ENCODE measurements at places on chromosomes 16 and 17.

GRCh38 chr16:78566397-78567073 lies 467.1 kb downstream of the WWOX start:
- DNase-seq = no peak

DNA sequence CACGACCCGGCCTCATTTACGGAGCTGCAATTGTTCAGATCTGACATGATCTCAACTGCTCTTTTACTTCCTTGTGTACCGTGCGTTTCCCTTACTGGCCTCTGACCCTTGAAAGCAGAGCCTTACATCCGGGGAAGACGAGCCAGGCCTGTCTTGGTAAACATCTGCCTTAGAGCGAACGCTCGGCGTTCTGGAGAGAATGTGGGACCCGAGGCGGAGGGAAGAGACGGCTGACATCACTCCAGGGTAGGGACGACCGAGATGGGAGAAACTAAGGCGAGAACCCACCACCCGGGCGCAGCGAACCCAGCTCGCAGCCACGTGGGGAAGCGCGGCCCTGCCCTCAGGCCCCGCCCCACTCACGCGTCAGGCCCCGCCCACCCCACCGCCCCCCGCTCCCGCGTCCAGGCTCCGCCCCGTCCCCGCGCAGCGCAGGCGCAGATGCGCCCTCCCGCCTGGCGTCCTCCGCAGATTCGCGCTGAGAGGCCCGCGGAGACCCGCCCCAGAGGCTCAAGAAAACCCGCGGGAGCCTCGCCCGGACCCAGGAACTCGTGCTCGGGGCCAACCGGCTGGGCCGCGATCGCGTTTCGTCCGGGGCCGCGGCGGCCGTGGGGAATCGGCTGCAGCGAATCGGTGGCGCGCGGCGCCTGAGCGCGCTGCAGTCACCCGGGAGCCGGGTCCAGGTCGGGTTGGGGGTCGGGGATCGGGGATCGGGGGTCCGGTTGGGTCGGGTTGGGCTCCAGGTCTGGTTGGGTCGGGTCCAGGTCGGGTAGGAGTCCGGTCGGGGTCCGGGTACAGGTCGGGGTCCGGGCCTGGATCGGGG lies at the start of gene TELO2:
Gene TELO2, plus strand, starts transcription at position 438 of the 823 bp plus-strand sequence. CDS start 922 bp downstream, outside the sequence.
- DNase-seq = peak; percentile 70

DNA sequence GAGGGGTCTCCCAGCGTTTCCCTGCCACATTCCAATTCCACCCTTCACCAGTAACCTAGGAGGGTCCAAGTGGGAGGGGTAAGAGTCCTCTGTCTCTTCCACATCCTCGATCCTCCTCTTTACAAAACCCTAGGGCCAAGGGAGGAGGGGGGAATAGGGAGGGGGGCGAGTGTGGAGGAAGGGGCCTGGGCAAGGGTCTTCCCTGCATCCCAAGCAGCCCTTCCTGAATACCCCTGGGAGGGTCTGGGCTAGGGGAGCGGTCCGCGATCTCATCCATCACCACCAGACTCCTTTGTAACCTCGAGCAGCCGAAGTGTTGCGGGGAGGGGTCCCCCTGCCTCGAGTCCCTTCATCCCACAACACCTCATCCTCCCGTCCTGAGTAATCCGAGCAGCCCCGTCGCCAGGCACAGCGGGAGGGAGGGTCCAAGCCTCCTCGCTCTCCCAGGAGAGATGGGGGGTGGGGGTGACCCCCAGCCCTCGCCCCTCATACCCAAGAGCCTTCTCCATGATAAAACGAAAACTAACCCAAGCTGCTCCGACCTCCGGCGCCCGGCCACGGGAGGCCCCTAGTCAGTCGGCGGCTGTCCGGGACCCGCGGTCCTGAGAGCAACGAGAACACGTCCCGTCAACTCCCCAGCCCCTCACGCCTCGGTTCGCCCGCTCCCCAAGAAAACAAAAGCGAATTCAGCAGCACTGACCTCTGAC lies 502 bp downstream of the SMPD3 start:
- DNase-seq = no peak

- no peak for DNase-seq
Observed at GRCh38 chr16:69818891-69819545, 56.9 kb downstream of the WWP2 start.

DNA sequence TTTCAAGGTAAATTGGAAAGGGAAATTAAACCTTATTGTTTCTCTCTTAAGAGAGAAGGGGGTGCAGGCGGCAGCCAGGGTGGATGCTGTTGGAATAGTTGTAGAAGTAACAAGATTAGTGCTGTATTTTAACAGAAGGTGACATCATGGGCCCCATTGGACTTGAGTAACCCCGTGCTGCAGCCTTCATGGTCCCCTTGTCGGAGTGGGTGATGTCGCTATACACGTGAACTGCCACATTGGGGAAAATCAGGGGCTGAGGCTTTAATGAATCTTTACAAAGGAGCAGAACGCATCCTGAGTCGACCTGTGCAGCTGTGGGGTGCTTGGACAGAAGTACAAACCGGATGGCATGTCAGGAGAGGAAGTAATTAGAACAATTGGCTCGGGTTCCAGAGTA lies 3.2 kb downstream of the SNX11 start:
- no peak for DNase-seq

DNA sequence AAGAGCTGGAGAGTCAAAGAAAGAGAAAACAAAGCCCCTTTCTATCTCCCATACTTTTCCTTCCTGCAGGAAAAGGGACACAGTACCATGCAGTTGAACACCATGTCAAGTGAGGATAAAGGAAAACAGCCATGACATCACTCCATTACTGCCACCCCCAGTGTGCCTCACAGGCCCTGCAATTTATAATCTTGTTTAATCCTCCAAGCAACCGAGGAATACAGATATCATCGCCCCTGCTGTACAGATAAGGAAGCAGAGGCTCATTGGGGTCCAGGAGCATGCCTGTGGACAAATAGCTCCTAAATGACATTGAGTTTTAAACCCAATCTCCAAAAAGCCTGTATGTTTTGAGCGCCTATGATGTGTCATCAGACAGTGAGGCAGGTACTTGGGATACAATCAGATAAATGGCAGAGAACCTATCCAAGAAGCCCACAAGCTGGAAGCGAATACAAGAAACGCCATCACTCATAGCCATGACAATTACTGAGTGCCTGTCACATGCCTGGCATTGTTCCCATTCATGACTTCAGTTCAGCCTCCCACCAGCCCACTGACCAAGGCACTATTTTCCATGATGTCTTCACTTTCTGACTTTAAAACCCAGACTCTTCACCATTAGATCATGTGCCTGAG lies 45.5 kb downstream of the CPPED1 start:
- DNase-seq = no peak

GRCh38 chr16:29814592-29814991 lies 1.4 kb upstream of the PAGR1 start:
- no peak for DNase-seq

- DNase-seq = no peak
Observed at GRCh38 chr16:56259425-56259779, 68.1 kb downstream of the GNAO1 start.

DNA sequence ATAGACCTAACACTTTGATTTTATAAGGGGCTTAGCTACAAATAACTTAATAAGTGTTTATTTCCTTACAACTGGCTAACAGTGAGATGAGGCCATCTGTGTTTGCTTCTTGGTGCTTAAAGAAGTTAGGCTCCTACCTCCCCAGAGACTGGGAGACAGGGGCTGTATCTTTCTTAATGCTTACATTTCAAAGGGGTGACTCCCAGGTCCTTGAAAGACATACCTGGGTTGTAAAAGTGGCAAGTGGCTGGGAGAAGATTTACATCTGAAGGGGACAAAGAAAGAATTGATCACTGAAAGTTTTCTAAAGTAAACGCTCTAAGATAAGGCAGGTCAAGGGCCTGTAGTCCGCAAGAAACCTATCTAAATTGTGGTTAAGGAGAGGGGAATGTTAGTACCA lies 196.8 kb downstream of the CNTNAP4 start:
- no peak for DNase-seq

- DNase-seq = peak; percentile 18
Observed at GRCh38 chr17:63601439-63602371, 1.0 kb downstream of the TACO1 start.

DNA sequence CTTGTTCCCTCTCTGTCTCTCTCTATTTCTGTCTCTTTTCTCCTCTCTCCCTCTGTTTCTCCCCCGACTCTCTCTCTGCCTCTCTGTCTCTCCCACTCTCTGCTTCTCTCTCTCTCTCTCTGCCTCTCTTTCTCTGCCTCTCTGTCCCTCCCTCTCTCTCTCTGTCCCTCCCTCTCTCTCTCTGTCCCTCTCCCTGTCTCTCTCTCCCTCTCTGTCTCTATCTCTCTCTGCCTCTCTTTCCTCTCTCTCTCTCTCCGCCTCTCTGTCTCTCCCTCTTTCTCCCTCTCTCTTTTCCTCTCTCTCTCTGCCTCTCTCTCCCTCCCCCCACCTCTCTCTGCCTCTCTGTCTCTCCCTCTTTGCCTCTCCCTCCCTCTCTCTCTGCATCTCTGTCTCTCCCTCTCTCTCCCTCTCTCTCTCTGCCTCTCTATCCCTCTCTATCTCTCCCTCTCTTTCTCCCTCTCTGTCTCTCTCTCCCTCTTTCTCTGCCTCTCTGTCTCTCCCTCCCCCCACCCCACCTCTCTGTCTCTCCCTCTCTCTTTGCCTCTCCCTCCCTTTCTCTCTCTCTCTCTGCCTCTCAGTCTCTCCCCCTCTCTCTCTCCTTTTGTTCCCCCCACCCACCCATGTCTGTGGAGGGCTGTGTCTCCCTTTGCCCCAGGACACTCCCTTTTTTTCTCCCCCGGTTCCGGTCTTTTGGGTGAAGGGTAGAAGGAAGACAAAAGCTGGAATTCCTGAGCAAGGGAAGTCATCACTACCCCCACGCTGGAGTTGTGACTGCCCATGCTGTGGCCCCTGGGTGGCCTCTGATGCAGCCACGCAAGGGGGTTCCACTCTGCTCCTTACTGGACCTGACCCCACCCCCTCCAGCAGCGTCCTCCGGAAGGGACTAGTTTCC lies 27.1 kb upstream of the MGAT5B start:
- no peak for DNase-seq

DNA sequence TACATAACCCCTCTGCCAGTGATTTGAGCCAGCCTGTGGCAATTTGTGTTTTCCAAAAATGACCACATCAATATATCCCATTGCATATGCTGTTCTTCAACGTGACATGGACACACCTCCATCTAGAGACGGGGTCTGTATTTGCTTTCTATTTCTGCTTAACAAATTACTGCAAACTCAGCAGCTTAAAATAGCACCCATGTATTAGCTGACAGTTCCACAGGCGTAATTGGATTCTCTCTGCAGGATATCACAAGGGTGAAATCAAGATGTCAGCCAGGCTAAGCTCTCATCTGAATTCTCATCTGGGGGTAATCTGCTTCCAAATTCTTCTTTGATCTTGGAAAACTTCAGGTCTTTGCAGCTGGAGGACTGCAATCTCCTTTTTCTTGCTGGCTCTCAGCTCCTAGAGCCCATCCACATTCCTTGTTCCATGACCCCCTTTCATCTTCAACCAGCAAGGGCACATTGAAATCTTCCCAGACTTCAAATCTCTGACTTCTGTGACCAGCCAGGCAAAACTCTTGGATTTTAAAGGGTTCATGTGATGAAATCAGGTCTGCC lies 8.2 kb downstream of the KRT9 start:
- no peak for DNase-seq

- no peak for DNase-seq
Observed at GRCh38 chr16:57693550-57693949, 1.1 kb upstream of the DRC7 start.

GRCh38 chr16:454397-454940 lies 29.0 kb downstream of the RAB11FIP3 start:
- DNase-seq = no peak

- no peak for DNase-seq
Observed at GRCh38 chr16:74556375-74556922, 50.5 kb downstream of the GLG1 start.

DNA sequence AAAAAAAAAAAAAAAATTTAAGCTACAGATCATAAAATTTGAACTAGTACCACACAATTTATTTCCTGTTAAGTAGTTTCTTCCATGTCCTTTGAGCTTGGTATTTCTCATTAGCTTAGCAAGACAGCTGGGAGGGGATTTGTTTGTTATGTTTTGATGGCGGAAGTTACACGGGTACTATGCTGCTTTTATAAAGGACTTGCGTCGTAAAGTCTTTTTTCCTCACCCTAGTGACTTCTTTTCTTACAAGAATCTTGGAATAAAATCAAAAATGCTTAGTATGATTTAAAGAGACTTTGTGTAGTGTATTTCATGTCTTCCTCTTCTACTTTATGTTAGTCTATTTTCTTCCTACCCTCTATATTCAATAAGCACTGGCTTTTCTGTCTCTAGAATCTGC lies 89.1 kb downstream of the NLK start:
- DNase-seq = no peak

GRCh38 chr16:87333581-87334331 lies 16.6 kb upstream of the C16orf95 start:
- DNase-seq = no peak

DNA sequence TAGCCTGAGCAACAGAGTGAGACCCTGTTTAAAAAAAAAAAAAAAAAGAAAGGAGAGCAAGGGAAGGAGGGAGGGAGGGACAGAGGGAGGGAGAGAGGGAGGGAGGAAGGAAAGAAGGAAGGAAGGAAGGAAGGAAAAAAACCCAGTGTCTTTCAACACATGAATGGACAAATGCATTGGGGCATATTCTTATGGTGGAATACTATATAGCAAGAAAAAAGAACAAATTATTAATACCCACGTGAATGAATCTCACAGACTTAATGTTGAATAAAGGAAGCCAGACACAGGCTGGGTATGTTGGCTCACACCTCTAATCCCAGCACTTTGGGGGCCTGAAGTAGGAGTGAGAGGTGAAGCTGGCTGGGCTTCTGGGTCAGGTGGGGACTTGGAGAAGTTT lies 20.3 kb downstream of the RAPGEFL1 start:
- DNase-seq = no peak

DNA sequence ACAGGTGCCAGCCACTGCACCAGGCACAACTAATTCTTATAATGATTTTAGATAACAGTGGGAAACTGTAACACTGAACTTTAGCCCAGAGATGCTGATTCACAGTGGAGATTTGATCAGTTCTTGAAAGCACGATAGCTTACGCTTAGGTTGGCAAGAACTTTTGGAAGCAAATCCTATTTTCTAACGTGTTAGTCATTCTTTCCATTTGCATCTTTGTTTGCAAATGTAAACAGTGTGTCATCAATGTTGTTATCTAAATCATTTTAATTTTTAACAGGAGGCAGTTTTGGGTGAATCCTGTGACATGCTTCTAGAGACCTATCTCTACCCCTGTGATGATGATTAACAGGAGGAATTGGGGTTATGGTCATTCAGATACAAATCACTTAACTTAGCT lies 35.7 kb upstream of the GNA13 start:
- peak; percentile 88 for DNase-seq

GRCh38 chr16:77307426-77308162 lies 108.4 kb downstream of the SYCE1L start:
- no peak for DNase-seq

GRCh38 chr16:80670170-80670865 lies 129.5 kb downstream of the DYNLRB2 start:
- DNase-seq = no peak

DNA sequence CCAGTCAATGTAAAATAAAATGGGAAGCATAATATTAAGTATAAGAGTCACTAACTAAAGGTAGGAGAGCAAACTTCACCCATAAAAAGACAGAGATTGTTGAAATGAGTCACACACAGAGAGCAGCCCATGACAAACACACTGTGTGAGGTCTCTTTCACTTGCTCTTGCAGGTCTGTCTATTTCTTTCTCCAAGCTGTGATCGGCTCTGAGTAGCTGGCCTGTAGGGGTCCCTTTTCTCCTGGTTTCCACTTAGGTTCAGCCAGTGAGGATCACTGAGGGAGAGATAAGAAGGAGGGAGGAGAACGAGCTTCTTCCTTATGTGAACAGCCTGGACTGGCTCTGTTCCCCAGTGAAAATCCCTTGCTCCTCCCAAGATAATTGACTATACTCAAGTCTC lies 133.7 kb upstream of the HS3ST3A1 start:
- peak; percentile 76 for DNase-seq

GRCh38 chr16:77290451-77291115 lies 91.4 kb downstream of the SYCE1L start:
- DNase-seq = peak; percentile 68

Measured in fibroblast of mammary gland (primary cell).